DMS153 (cell line): ENCODE measurements at places on chromosomes 2 and 18.
A peak's percentile ranks its signal among the peaks of the same experiment; 100 is the strongest.

DNA sequence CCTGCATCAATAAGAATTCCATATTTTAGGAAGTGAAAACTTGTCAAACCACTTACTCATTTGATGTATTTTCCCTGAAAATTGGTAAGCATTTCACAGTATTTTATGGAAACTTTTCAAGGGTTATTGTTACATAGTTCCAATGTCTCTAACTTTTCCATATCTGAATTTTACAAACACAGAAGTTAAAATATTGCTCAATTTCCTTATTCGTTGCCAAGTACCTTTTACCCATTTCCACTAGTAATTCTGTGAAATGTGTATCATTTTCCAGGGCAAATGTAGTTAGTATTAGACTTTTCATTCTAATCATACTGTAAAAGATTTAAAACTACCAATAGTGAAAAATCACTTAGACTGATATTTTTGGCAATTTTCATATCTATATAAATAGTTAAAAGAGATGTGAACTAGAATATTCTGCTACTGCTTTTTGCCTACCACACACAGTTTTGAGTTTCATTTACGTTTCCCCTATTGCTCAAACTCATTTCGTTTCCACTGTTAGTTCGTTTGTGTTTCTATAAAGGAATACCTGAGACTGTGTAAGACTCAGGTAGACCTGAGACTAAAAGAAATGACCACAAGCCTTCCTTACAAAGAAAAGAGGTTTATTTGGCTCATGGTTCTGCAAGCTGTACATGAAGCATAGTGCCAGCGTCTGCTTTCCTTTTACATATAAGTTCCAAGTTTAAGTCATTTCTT, 86.3 kb downstream of the PMS1 start:
- no peak for DNase-seq

DNA sequence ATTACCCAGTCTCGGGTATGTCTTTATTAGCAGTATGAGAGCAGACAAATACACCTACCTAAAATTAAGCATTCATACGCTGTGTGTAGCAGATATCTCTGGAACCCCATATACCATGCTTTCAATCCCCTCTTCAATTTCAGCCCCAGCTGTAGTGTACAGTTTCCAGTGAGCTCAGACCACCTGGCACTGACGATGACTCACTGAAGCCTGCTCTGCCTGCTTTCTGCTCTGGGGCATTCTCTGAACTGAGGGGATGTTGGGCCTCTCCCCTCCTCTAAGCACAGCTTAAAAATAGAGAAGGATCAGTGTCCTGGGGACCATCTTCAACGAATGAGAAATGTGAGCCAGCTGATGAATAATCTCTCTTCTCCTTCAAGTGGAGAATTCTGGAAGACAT, 8.7 kb upstream of the CCL20 start:
- DNase-seq, result no peak

DNA sequence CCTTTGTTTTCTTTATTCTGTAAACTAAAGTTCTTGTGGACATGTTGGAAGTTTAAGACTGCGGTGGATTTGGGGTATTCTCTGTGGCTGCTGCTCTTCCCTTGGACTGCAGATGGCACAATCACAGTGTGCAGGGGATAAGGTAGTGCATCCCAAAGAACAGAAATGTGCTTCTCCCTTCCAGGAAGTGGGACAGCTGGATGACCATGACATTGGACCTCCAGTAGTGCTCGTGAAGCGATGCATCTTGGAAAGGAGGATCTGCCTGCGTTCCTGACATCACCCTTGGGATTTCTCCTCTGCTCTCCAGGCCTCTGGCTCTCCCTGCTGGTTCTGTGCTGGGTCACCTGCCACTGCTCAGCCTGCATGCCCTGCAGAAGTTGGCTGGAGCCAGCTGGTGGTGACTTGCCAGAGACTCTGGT, 109.9 kb downstream of the SLC4A3 start:
- DNase-seq, result peak; percentile 35

DNA sequence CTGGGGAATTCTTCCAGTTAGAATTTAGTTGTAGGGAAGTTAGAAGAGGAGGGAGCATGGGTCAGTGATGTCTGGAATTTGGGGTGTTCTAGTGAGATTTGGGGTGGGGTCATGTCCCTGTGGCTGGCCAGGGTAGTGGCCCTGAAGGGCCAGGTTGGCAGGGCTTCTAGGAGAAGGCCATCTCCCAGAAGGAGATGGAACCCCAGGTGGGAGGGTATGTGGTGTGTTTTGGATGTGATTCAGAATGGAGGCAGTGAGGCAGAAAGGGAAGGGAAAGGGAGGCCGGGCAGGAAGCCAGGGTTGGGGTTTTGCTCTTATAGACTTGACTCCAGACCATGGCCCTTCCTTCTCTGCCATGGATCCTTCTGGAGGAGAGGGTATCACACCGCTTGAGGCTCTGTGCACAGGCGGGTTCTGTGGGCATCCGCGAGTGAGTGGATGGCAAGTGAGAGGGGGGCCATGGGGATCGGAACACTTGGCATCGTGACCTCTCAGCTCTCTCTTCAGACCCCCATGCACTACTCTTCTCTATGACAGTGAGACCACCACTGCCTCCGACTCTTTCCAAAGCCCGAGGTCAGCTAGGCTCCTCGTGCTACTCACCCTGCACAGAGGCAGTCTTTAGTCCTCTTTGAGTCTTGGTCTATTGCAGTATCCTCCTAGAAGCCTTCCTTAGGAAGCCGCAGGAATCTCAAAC, 7.3 kb downstream of the GREB1 start:
- no peak for DNase-seq

DNA sequence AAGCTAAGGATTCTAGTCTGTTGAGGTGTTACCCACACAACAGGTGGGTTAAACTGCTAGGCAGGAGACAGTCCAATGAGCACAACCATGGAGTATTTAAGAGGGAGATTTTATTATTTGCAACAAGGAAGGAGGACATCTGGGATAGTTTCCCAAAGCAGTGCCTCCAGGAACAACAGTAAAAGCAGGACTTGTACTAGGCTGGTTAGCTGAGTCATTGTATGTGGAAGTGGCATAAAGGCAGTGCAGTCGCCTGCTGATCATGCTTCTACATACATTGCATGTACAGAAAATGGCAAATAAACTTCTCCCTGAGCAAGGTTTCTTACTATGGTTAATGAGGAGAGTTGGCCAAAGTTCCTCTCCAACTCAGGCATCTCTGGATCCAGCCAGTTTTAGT, 46.1 kb upstream of the CYTIP start:
- no peak for DNase-seq

DNA sequence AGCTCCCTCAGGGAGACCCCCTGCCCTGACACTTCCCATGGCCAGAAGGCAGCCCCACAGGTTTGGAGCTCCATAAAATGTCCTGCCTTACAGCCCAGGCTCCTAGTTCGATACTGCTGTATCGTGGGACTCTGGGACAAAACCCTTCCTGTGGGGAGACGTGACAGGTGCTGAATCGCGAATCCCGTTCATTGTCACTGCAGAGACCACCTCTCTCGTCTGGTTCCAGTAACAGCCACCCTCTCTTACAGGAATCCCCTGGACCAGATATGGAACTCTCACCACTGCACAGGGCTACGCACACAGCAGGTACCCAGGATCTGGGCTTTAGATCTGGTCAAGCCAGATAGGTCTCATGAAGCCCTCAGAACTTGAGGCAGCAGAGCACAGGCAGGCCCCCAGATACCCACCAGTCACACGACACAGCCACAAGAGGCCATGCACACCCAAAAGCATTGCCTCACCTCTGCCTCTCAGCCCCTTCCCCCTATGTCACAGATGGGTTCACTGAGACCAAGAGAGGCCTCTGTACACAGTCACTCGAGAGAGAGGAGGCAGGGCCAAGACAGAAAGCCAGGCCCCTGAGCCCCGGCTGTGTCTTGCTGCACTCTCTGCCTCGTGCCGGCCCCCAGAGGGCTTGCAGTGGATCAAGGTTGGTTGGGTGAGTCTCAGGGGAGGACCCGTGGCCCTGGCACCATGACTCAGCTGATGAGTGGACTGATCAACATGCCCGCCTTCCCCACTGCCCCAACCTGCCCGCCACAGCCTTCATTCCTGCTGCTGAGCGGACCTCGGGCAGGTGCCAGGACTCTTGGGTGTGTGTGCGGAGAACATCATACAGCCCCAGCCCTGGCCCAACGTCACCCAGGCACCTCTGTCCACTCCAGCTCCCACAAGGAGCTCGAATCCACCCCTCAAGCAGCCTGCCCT, 7.6 kb downstream of the SDC1 start:
- no peak for DNase-seq

DNA sequence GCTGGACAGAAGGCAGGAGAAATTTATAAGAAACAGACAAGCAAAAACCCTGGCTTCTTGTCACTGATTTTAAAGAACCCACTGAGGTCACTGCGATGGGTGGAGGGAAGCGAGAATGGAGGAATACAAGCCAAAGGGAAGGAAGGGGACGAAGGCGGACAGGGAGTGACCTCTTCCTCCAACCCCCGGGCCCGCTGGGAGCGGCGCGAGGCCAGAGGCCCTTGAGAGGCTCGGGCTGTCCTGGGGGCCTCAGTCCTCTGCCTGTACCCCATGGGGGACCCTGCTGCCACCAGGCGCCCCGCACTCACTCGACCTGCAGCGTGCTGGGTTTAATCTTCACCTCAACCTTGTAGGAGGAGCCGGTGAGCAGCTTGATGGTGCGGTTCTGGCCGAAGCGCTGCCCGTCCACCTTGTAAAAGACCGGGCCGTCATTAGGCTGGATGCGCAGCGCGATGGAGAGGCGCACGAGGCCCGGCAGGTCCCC, 793 bp downstream of the CNRIP1 start:
- DNase-seq, result no peak

- DNase-seq, result no peak
Observed at GRCh38 chr2:68603059-68603458, 40.3 kb upstream of the PROKR1 start.

DNA sequence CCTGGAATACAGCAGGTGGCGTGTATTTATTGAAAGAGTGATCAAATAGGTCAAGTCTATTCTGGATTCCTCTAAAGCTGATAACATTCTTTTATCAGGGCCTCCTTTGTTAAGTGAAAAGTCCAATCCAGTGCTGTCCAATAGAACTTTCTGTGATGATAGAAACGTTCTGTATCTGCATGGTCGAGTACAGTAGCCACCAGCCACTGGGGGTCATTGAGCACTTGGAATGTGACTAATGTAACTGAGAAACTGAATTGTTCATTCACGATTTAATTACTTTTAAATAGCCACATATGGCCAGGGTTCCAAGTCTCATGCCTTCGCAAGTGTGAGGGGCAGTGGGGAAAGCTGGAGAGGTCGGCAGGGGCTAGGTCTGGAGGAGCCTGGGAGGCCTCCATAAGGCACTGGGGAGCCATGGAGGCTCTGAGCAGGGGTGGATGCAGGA, 20.5 kb downstream of the SH2D6 start:
- no peak for DNase-seq

GRCh38 chr2:81445176-81445575, 1140.6 kb upstream of the LRRTM1 start:
- no peak for DNase-seq

- DNase-seq, result no peak
Observed at GRCh38 chr2:101976891-101977290, 14.9 kb upstream of the IL1R2 start.

- DNase-seq, result no peak
Observed at GRCh38 chr2:39202639-39203369, 41.0 kb downstream of the CDKL4 start.

DNA sequence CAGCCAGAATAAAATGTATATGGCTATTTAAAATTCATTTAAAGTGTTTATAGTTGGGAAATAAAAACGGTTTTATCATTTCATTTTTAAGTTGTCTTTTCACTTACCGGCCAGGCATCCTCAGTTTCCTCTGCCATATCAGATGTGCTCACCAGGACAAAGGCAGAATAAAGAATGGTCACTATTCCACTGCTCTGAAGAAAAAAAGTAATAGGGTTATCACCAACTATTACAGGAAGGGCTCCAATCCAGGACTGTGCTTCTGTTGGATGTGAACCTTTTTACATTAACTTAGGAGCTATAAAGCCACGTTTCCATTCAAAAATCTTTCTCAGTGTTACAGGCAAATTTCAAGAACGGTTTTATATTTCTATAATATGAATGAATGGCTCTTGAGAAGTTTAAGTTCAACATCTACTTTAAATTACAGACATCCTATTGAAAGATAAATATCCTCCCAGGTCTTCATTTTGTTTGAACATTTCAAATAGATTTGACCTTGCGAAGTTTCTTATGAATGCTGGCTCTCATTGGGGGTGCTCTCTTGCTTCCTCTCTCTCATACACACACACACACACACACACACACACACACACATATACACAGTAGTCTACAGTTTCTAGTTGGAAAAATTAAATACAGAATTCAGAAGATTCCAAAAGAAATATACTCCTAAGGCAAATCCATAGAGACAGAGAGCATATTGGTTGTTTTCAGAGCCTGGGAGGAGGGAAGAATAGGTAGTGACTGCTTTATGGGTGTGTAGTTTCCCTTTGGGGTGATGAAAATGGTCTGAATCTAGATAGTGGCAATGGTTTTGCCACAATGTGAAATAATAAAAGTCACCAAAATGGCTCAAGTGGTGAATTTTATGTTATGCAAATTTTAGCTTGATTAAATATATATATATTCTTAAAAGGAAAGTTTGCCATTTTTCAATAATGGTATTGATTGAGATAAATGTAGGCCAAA, 2.9 kb upstream of the SLC40A1 start:
- no peak for DNase-seq

- DNase-seq, result no peak
Observed at GRCh38 chr2:36270758-36271157, 84.8 kb upstream of the CRIM1 start.

DNA sequence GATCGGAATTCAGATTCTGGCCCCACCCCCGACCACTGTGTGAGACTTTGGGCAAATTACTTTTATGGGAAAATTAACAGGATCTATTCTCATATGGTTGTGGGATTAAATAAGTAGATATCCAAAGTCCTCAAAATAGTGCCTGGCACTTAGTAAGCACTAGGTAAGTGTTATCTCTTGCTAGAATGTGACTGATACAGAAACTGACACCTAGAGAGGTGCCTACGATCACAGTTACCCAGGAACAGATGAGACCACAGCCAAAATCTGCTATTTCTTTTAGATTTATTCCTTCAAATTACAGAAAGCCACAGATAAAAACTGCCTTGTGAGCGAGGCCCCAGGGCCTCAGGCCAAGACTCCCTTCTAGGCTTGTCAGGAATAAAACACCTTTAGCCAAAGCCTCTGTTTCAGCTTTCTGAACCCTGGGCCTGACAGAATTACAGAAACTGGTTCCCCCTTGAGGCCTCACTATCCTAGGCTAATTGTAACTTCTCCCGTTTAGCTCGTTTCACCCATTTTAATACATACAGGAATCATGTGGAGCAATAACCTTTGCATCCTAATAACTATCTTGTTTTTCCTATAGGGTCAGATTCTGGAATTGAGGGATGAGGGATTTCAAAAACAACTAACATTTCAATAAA, 22.3 kb upstream of the CHMP1B start:
- no peak for DNase-seq

DNA sequence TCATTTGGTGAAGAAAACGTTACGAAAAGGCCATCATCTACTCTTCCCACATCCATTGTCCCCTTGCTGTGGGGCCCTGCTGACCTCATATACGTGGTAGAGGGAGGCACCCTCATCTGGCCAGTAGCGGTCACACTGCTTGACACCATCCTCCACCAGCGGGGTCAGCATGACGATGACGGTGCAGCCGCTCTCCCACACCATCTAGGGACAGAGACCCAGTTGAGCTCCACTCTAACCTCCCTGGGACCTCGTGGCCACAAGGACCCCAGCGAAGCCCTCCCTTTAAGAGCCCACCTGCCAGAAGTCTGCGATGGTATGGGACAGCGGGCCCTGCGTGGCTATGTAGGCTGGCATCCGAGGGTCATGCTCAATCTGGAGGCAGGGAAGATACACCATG, 13.1 kb downstream of the PTPRN start:
- DNase-seq, result no peak

GRCh38 chr2:85133751-85134254, 611 bp downstream of the TCF7L1 start:
- no peak for DNase-seq

- no peak for DNase-seq
Observed at GRCh38 chr18:50492097-50492496, 67.8 kb upstream of the MAPK4 start.
